KG1 (cell line): ENCODE measurements at places on chromosomes 6 and 20.

- DNase-seq, result no peak
These were observed 2.4 kb downstream of the PNPLA1 start for GRCh38 chr6:36272234-36272633.

GRCh38 chr20:34369265-34369664 lies 6.2 kb downstream of the ITCH start:
- DNase-seq, result no peak

- no peak for DNase-seq
These were observed 38.2 kb downstream of the KIF6 start for GRCh38 chr6:39686976-39687375.

GRCh38 chr6:1027109-1027794 lies 284.6 kb upstream of the FOXQ1 start:
- DNase-seq, result no peak

GRCh38 chr20:24392612-24393011 lies 76.8 kb upstream of the SYNDIG1 start:
- DNase-seq, result no peak

GRCh38 chr20:59736366-59736765 lies 132.0 kb downstream of the PHACTR3 start:
- no peak for DNase-seq

DNA sequence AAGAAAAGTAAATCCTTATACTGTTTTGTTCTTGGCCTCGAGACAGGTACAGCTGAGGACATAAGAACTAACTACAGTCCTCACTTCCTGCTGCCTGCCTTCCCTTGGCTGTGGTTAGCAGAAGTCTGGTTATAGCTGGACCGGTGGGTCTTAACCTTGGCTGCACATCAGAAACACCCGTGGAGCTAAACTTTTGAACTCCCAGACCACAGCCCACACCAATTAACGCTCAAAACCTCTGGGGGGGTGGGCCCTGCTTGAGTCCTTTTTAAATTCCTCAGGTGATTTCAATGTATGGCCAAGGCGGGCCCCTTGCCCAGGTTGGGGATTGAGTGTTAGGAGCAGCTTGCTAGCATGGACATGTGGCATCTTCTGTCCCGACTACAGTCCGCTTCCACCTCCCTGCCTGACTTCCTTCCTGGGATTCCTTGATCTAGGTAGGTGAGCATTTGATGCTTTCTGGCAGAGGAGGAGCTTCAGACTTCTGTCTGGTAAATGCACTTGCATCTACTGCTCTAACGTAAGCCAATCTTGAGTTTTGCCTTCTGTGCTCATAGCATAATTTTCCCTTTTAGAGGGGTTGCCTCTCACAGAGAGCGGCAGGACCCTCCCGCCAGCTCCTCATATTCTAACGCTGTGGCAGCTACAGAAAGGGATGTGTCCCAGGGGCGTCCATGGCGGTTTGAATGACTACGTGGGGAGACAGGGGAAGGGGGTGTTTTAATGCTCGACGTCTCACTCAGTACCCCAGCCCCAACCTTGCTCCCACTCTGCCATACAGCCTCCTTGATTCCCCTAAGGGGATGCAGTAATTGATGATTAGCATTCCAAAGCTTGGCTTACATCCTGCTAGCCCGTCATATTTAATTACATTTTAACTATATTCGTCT lies 390.1 kb downstream of the ZFAND3 start:
- no peak for DNase-seq

- no peak for DNase-seq
These were observed 100.4 kb downstream of the JARID2 start for GRCh38 chr6:15346315-15346714.

DNA sequence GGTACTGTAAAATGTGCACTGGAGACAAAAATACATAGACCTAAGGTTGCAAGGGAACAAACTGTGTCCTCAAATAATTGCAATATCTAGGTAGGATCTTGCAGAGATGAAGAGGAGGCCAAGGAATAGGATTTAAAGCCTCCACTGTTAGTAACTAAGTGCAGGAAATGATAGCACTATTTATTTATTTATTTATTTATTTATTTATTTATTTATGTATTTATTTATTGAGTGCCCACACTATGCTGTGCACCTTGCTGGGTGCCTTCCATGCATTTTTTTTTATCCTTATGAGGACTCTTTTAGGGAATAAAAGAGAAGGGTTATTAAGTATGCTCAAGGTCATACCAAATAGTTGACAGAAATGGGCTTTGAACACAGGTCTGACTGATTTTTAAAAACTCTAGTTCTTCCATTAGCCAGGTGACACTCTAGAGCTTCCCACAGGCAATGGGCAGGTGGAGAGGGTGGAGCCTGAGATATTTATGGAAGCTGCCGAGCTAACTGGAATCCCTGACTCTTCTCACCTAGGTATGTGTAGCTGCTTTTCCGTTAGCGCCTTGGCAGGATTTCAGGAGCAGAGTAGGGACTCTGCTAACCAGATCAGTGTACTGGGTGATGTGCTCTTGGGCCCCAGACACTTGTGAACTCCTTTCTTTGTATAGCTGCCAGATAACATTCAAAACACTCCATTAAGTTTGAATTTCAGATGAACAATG lies 12.8 kb upstream of the NUP153 start:
- DNase-seq, result no peak

GRCh38 chr6:9252799-9253198 lies 817.5 kb upstream of the SLC35B3 start:
- DNase-seq, result no peak

- no peak for DNase-seq
These were observed 329.1 kb upstream of the QKI start for GRCh38 chr6:163085426-163085825.
